ENCODE measurements at places on chromosomes 2 and 18. TPM values are rescaled to one million over a fixed set of nuclear protein-coding genes. Genes with fewer than 3 reads are reported as not detected.

DNA sequence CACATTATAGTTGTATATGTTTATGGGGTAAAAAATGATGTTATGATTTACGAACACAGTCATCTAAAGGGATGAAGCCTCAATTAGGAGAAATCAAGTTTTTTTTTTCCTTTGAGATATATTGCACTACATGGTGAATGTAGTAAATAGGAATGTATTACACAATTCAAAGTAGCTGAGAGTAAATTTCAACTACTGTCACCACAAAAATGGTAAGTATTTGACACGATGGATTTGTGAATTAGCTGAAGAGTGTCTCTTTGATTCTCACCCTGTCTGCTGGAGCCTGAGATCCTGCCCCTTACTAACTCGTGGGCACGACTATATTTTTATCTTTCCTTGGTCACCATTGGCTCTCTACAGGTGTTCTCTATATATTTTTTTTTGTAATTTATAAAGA, 540.4 kb upstream of the DSEL start:
- H3K36me3 ChIP-seq, result no peaks in the 10 kb centered on the region
- no peak overlapping the region for H3K27ac ChIP-seq
- H3K4me1 ChIP-seq, result no peaks in the 10 kb centered on the region
- DNase-seq, result no peak
- no peaks in the 10 kb centered on the region for H3K27me3 ChIP-seq

- DNase-seq, result no peak
- H3K27ac ChIP-seq, result no peak overlapping the region
- H3K27me3 ChIP-seq, result no peaks in the 10 kb centered on the region
Measured at GRCh38 chr2:157194097-157194688, 63.3 kb upstream of the GALNT5 start.

DNA sequence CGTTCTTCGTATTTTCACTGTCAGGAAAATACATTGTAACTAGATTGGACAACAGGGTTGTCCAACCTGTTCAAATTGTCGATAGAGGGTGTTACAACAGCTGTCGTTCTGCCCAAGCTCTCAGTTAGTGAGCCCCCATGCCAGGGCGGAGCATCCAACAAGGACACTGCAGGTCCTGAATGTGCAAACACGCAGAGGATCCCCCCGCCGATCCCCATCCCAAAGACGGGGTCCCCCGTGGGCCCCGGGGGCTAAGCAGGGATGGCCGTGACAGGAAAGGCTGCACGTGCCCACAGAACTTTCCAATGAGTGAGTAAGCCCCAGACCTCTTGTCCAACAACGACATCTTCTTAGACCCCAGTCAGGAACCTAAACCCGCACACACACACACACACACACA, 140.8 kb downstream of the PXDN start:
- no peaks in the 10 kb centered on the region for H3K4me1 ChIP-seq
- no peaks in the 10 kb centered on the region for H3K36me3 ChIP-seq
- no peak overlapping the region for H3K4me3 ChIP-seq
- H3K27me3 ChIP-seq, result peaks cover 6% of the 10 kb centered on the region

GRCh38 chr2:60385648-60386047, 167.8 kb downstream of the BCL11A start:
- H3K4me3 ChIP-seq, result no peak overlapping the region
- H3K36me3 ChIP-seq, result no peaks in the 10 kb centered on the region
- DNase-seq, result no peak
- peak overlapping the region; percentile 67 for H3K27ac ChIP-seq
- peaks cover 27% of the 10 kb centered on the region for H3K4me1 ChIP-seq

GRCh38 chr2:189641590-189641989, 19.7 kb upstream of the ASNSD1 start:
- H3K4me3 ChIP-seq, result no peak overlapping the region
- no peaks in the 10 kb centered on the region for H3K27me3 ChIP-seq
- no peaks in the 10 kb centered on the region for H3K36me3 ChIP-seq

- no peaks in the 10 kb centered on the region for H3K27me3 ChIP-seq
- peaks cover 4% of the 10 kb centered on the region for H3K4me1 ChIP-seq
- H3K27ac ChIP-seq, result no peak overlapping the region
- no peak for DNase-seq
Measured at GRCh38 chr2:46409756-46410155, 69.6 kb upstream of the TMEM247 start.

DNA sequence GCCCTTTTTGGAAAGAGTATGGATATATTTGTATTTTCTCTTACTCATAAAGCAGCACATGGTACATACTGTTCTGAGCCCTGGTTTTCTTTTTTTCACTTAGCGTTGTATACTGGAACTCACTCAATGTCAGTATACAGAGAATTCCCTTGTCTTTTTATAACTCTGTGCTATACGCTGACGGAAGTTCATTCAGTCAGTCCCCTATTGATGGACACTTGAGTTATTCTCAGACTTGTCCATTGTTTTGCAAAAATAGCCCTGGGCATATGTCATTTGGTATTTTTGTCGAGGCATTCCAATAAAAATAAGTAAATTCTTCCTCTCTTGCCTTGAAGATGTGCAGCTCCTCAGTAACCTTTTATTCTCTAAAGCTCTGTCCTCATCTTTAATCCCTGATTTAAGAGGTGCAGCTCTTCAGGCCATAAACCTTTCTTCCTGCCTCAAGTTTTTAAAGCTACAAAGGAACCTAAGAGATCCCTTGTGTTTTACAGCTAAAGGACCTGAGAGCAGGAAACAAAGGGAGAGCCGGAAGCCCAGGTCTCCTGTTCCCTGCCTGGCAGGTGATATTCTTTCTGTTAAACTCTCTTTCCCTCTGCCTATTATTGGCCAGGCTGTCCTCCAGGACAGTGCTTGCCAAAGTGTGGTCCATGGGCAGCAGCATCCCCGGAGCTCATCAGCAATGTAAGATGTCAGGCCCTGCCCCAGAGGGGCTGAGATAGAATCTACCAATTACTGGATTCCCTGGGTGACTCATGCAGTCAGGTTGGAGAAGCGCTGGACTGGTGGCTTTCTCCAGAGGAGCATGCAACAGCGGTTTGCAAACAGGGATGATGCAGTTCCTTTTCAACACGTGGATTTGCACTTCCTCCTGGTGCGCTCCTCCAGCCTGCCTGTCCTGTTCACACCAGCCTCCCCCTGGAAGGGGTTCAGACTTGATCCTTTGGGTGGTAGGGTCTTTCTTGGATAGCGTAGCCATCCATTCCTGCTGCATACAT, 158.0 kb downstream of the NEDD4L start:
- H3K4me1 ChIP-seq, result peaks cover 23% of the 10 kb centered on the region
- no peak overlapping the region for H3K4me3 ChIP-seq
- peak overlapping the region; percentile 64 for H3K27ac ChIP-seq
- H3K27me3 ChIP-seq, result no peaks in the 10 kb centered on the region

GRCh38 chr2:120805602-120806001, 69.9 kb downstream of the GLI2 start:
- no peak for DNase-seq
- peaks cover 6% of the 10 kb centered on the region for H3K36me3 ChIP-seq
- H3K4me1 ChIP-seq, result peaks cover 10% of the 10 kb centered on the region
- H3K27ac ChIP-seq, result no peak overlapping the region
- H3K4me3 ChIP-seq, result no peak overlapping the region

The SLC5A7 gene
- total RNA-seq, result not detected

The ELOA2 gene
- total RNA-seq, result not detected

The TUBB8B gene
- total RNA-seq, result 0.31 TPM

The TSPYL6 gene
- total RNA-seq, result not detected

The ASXL3 gene
- total RNA-seq, result 36.7 TPM

Data from mesothelial cell of epicardium (in vitro differentiated cells).